Left kidney (tissue), 8 donors: ENCODE measurements at places on chromosomes 6 and 20.

GRCh38 chr6:168045706-168046620, 33.0 kb downstream of the FRMD1 start:
- DNase-seq = no peak

- no peak for DNase-seq
Observed at GRCh38 chr20:47355489-47356219, 845 bp downstream of the ZMYND8 start.

DNA sequence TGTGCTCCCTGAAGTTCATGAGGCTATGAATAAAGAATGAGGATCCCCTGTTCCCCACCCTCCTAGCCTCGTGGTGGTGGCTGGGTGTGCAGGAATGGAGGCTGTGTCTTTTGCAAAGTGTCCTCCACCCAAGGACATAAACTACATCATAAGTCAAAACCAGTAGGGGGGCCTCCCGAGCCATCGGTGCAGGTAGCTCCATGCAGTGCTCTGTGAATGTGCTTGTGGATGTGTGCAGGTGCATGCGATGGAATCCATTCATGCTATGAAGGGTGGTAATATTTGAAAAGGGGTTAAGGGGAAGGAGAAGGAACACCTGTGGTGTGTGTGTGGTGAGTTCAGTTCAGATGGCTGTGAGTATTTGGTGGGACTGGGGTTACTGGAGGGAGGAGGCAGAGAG, 197.3 kb downstream of the NRN1 start:
- no peak for DNase-seq

- DNase-seq = no peak
Observed at GRCh38 chr6:54291738-54292137, 16.5 kb upstream of the TINAG start.

DNA sequence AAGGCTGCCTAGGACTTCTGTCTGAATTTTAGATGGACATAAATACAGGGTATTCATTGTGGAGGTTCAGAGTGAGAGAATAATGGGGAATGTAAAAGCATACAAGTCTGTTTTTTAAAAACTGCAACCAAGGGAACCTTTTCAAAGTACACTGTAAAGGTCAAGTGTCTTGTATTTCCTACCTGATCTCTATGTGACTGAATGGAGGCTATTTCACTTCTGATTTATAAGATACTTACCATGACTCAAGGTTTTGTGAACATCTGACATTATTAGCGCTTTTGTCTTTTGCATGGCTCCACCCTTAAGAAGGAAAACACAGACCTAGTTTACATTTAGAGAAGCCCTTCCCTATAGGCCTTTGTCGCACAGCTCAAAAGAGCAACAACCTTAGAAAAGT, 126.5 kb downstream of the ZFAND3 start:
- DNase-seq = no peak

DNA sequence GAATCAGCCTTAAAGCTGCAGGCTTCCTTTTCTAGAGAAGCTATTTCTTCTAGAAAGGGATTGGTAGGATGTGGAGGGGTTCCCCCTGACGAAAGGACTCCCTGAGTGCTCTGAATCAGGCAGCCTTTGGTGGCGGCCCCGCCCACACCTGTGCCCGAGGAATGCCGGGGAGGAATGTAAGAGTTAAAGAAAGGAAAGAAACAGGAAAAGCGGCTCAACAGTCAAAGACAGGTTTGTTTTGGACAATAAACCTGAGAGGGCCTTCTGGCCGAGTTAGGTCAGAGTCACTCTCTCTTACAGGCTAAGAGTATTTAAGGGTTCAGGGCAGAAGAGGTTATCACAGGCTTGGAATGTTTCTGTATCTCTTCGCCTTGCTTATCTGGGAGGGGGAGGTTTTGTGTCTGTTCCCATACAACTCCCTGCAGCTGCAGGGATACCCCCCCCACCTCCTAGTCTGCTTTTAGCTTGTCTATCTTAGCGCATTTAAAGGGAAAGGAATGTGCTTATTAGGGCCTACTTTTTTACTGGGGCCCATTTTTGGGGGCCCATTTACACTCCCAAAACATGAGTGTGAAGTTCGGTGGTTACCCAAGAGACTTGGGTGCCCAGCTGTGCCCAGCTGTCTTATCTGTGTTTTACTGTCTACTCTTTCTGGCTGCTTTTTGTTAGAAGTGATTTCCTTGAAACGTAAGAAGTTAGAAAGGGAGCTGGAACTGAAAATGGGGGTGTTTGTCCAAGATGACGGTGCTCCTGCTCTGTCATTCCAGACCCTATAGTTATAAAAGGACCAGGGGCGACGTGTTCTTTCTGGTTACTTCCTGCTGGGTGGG, 32.8 kb downstream of the DYNLT1 start:
- DNase-seq = no peak

DNA sequence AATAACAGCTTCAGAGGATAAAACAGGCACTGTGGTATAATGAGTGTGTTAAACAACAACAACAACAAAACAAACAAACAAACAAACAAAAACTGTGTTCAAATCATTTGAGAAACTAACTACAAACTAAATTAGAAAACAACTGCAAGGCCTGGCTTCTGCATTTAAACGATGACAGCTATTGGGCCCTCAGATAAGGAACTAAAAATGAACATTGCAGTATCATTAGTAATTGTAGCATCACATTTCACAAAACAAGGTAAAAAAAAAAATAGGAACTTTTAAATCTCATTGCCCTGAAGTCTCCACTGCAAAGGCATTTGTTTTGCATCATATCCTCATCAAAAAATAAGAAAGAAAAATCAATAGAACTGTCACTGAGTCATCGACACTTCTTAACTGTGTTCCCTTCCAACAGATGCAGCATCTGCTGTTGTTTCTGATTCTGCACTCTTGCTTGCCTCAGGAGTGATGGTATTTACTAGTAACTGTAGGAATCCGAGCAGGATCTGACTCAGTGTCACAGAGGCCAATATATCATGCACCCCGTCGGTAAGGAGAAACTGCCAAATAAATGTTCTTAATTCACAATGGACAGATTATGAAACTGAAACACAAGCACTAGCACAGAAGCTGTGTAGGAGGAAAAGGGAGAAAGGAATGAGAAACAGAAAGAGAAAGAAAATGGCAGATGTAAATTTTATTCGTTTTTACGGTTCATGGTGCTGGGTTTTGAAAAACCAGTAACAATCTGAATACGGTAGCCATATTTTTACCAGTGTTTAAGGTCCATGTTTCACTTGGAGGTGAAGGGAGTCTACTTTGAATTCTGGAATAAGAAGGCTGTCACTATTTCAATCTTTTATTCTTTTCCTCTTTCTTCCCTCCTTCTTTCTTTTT, 365.7 kb upstream of the EPHA7 start:
- DNase-seq = no peak

- DNase-seq = no peak
Observed at GRCh38 chr6:168035661-168036545, 38.4 kb downstream of the KIF25 start.

DNA sequence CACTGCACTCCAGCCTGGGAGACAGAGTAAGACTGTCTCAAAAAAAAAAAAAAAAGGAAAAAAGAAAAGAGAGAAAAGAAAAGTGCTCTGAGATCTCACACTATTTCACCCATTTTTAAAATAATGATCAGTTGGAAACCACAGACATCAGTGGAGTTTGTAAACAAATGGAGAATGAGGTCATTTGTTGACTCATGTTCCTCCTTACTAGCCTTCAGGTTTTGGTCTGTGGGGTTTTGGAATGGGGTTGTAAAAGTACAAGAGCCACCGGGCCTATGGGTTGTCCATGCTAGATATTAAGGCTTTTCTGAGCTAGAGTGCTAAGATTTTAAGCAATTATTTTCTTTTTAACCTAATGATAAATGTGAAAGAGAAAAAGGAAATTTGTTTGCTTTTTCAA, 104.4 kb upstream of the PRL start:
- DNase-seq = no peak

GRCh38 chr6:168711049-168711640, 270.2 kb downstream of the SMOC2 start:
- DNase-seq = no peak
